ENCODE measurements at places on chromosomes 1 and 21.

- DNase-seq: no peak
Observed at GRCh38 chr1:39788758-39789570, at the start of gene BMP8B. Gene BMP8B (minus strand): TSS chr1:39788865. CDS start chr1:39788485, 380 bp downstream.

GRCh38 chr1:241503444-241503843 is 16.1 kb downstream of the FH start:
- no peak for DNase-seq

DNA sequence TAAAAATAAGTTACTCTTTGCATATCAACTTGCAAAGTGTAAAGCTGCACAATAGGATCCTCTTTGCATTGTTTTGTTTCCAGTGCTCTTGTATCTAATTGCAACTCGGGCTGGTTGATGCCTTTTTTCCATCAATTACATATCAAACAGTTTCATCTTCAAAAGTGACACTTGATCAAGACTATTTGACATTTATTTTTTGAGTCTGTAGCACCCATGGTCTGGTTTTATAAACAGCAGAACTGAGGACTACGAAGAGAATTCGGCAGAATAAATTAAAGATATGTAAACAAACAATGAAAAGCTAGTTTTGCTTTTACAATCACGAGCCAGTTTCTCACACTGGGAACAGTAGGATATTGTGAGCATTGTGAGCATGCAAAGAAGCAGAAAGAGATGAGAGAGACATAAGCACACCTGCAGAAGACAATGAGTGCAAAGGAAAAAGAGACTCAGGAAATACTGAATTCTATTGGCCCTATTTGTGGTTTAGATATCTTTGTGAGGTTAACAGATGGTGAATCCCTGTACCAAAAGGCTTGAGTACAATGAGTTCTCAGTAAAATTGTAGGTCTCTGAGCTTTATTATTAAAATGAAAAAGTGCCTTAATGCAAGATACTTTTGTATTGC is 45.4 kb downstream of the RPL5 start:
- no peak for DNase-seq

DNA sequence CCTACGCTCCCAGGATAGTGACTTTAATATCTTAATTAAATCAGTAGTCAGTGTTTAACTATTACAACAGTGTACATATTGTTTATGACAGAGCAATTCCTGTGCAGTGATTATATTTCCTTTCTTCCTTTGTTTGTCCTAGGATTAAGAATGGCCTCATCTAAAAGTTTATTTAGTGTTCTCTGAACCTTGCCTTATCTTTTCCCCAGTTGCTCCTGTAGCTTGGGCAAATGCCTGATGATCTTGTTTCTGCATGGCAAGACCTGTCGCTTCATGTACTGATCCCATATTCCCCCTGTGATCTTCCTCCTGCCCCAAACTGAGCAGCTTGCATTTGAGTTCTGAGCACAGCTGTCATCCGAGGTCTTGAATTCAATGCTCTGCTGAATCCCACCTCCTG is 69.1 kb upstream of the STUM start:
- no peak for DNase-seq

DNA sequence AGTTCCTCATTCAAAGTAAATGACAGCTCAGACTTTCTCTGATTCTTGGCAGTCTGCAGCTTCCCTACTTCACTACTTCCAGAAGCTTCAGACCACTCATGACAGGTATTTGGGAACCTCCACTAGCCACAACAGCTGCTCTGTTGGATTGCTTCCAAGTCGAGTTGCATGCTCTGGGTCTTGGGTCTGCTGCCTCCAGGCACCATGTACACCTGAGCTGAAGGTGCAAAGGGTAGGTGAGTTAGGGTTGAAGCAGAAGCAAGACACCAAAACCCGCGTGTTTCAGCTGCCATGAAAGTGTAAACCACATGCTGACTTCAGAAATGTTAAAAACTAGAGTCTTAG is 62.7 kb downstream of the ZNF684 start:
- no peak for DNase-seq

DNA sequence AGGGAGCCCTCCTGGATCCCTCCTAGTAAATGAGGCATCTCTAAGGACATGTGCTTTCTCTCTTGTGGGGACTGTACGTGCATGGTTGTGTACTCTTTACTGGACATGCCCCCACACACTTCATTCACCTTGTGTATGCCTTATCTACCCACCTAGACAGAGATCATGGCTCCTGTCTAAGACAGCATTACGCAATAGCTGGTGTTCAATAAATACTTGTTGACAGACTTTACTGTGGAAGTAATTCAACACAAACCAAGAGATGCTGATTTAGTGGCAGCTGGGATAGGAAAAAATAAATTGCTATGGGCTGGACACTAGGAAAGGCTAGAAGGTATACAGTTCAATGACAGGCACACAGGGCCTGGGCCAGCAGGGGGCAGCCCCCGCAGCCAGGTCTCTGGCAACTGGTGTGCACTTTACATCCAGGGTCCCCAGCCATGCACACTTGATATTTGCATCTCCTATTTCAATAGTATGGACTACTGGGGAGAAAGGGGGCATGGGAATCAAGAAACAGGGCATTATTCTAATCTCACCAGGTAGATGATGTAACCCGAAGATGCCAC is 24.2 kb downstream of the TRABD2B start:
- DNase-seq: no peak

GRCh38 chr1:17642169-17642568 is 102.7 kb downstream of the ARHGEF10L start:
- no peak for DNase-seq

DNA sequence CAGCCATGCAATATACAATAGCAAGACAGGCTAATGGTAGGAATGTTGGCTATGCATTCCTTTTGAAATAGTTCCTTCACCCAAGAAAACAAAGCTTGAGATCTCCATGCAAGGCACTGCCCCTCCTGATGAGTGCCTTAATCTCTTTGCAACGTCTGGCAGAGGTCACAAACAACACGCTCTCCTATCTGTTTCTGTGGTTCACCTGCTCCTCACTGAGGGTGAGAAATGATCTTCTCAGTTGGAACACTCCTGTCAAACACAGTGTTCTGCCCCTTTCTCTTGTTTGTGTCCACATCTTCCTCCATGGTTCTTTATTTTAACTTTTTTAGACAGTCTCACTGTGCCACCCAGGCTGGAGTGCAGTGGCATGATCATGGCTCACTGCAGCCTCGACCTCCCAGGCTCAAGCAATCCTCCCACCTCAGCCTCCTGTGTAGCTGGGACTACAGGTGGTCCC is 21.2 kb upstream of the XPR1 start:
- DNase-seq: no peak

GRCh38 chr1:108591466-108591865 is 31.6 kb downstream of the EEIG2 start:
- no peak for DNase-seq

DNA sequence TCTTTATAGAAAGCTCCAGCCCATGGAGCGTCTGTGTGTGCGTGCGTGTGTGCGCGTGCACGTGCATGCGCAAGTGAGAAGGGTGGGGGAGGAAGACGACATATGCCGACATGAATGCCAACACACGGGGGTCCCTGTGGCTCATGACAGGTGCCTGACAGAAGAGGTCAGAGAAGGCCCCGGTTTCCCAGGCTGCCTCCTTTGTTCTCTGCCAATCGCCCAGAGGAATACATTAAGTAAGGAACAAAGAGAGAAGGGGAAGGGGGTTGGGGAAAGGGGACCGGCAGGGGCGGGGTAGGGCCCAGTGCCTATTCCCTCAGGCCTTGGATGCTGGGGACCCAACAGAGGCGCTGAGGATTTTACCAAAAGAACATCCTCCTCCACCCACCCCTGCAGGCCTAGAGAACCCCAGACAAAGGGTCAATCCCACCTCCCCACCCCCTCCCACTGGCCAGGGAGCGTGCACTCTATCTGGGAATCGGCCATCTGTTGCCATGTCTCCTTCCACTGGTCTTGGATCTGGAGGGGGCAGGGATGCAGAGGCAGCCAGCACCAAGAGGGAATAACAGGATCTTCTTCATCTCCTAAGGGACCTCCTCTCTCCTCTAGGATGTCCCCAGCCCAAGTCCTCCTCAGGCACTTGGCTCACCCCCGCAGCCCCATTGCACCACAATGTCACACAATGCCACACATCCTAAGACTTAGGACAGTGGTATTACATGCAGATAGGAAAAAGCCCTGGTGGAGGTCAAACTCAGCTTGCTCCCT is 39.4 kb downstream of the PIK3C2B start:
- DNase-seq: no peak

DNA sequence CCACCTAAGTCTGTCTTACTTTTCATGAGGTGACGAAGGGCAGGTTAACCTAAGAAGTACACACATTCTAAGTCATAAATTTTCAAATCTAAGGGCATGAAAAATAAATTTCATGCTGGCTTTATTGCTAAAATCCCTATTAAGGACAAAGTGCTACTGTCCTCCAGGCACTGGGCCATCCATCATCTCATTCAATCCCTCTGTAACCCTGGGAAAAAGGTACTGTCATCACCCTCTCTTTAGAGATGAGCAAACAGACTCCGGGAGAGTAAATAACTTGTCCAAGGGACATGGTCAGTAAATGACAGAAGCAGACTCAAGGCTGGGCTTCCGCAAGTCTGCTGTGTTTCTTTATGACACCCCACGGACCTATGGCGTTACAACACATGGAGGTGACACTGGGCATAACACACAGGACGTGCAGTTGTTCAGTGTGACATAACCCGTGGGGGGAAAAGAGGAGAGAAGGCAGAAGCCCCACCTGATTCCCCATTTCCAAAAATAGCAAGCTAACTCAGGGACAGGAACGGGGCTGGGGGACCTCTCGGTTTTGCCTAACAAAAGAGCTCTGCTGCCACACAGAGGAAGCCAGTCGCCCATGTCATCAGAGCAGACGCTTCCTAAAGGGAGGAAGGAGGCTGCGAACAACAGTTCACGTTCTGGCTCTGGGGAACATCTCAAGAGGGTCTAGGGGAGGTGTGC is 12.5 kb upstream of the SRM start:
- no peak for DNase-seq

DNA sequence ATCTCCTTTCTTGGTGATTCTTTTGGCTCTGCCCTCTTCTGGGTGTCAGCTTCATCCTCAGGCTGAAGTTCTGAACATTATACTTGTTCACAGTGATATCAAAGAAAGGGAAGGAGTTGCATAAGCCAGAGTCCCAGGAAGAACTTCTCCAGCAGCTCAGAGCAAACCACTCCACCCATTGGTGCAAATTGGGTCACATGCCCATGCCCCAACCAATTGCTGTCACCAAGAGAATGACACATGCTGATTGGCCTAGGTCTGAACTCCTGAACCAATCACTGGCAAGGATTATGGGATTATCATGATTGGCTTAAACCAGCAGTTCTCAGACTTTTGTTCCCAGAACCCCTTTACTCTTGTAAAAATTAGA is 256.5 kb upstream of the TMEM51 start:
- DNase-seq: no peak

GRCh38 chr21:36437745-36438128 is 42.2 kb downstream of the CLDN14 start:
- DNase-seq: no peak

GRCh38 chr1:94621802-94622201 is 80.2 kb upstream of the F3 start:
- DNase-seq: no peak

DNA sequence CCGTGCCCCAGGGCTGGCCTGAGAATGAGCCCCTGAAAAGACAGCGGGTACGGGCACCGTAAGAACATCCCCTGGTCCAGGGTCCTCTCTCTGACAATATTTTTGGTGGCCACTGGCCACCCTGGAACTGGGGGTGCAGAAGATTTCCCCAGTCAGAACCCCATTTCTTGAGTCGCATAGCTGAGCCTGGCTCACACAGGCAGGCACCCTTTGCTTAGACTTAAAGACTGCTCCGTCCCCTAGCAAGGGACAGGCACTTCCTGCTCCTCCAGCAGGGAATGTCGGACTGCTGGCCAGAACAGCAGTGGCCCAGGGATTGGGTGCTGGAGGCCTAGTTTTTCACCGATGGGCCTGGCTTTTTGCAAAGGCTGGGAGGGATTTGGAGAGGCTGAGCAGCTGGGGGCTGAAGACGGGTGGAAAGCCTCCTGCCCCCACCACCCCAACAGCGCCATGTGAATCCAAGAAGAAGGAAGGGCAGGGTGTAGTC is 4.3 kb downstream of the OLIG2 start:
- DNase-seq: no peak
